ENCODE measurements at places on chromosomes 11 and 22.
A peak's percentile ranks its signal among the peaks of the same experiment; 100 is the strongest.

- DNase-seq, result peak; percentile 4
Observed at GRCh38 chr22:40183029-40183581, 5.4 kb downstream of the TNRC6B start.

DNA sequence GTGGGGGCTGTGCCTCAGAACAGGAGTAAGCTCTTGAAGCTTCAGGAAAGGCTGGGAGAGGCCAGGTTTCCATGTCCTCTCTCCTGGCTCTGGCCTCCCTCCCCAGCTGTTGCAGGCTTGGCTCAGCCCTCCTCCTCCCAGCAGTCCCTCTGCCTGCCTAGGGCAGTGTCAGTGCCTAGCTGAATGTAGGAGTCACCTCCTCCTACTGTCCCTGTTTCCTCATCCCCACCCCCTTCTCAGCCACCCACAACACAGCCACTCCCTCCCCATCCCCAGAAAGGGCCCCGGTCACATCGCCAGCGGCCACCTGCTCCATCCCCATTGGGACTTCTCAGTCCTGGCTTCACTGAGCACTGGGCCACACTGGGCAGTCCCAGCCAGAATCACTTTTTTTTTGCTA, 2.9 kb upstream of the FBLN1 start:
- DNase-seq, result no peak

- no peak for DNase-seq
Observed at GRCh38 chr11:43942662-43943371, 380 bp downstream of the C11orf96 start.

GRCh38 chr22:20653012-20653794, 120.7 kb upstream of the SERPIND1 start:
- DNase-seq, result no peak

DNA sequence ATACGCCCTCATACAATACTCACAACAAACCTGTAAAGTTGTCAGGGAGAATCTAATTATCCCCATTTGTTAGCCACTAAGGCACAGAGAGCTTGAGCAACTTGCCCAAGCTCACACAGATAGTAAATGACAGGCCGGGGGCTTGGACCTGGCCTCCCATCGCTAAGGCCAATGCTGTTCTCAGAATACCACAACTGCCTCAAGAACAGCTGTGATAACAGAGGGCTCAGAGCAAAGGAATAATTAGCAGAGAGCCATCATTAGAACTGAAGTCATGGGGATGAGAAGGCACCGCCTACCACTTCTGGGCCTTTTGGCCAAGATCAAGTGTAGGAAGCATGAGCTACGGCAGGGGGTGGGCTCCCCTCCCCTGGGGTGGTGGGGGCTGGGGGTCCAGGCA, 98.6 kb downstream of the FEZ1 start:
- no peak for DNase-seq

DNA sequence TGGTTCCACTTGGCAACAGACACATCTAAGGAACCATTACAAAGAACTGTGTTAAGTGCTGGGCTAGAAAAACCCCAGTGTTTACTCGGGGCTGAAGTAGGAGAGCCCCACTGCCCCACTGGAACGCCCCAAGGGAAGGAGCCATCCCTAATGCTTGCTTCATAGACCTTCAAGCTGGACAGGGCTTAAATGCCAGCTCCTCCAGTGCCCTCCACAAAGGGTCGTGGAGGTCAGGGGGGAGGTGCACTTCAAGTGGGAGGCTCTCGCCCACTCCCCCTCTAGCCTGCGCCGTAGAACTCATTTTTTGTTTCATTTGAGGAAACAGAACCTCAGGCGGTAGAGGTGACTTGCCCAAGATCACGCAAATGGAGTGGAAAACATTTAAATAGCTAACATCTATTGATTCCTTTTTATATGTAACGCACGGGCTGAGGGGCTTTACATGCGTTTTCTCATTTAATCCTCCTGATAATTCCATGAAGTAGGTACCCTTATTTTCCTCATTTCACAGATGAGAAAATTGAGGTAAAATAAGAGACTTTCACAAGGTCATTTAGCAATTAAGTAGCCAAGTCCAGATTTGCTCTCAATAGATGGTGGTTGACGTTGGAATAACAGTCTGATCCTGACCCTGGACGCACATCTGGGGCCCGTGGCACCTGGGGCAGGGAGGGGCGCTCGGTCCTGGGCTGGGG, 545 bp upstream of the ZDHHC13 start:
- no peak for DNase-seq

DNA sequence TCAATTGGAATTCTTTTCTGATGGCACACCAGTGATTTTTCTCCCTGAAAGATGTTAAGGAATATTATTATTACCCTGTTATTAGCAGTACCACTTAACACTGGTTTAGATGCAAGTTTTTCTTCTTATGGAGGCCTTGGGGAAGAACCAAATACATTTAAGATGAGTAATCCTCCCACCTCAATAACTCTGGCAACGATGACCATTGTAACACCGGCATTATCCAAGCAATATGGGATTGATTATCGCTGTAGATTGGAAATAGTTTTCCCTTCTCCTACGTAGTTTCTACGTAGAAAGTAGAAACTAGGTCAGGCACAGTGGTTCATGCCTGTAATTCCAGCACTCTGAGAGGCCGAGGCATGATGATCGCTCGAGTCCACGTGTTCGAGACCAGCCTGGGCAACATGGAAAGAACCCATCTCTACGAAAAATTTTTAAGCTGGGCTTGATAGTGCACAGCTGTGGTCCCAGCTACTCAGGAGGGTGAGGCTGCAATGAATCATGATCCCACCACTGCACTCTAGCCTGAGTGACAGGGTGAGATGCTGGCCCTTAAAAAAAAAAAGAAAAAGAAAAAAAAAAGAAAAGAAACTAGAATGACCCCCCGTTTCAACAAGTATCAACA, 45.5 kb downstream of the PACSIN2 start:
- no peak for DNase-seq

GRCh38 chr11:32920570-32920969, 28.0 kb downstream of the QSER1 start:
- no peak for DNase-seq

DNA sequence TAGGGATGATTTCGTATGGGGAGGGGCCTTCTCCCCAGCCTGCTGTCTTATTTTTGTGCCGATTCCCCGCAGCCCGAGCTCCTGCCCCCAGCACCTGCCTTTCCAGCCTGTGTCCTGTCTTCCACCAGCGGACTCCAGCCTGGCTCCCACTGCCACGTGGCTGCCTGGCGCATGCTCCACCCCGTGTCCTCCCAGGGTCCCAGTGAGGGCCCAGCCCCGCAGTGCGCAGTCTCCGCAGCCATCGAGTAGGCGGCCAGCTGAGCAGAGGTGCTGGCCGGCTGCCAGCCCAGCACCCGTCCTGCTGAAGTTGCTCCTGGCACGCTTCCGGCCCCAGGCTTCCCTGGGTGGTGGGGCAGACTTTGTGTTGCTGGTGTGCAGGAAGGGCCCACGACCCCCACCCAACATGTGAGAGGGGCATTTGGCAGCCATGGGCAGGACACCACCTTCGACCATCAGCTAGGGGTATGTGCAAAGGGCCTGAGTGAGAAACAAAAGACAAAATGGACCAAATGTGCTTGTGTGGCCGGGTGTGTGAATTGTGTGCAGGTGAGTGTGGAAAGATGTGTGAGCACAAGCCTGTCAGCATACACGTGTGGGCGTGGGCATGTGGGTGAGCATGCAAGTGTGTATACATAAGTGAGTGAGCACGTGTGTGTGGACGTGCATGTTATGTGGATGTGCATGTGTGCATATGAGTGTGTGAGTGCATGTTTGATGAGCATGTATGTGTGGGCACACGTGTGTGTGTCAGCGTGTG, 55.9 kb downstream of the RTN4R start:
- DNase-seq, result no peak

DNA sequence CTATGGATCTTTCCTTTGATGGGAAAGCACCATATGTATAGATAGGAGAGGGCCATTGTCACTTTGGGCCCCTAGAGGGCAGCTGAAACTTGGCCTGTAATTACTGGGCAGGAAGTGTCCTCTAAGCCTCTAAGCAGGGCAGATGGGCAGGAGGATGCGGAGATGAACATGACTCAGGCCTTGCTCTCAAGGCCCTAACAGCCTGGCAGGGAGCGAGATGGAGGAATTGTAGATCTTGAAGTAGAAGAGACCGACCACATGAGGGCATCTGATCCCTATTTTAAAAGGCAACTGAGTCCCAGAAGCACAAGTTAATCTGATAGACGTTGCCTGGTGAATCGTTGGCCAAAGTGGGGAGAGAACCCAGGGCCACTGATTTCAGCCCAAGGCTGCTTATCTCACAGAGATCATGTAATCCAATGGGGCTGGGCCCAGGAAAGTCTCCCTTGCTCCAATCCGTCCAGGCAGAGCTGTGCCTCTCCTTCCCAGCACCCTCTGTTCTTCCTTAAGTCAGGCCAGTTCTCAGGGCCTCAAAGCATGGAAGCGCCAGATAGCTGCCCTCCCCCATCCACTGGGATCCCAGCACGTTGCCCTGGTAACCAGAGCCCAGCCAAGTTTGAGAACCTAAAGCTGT, 2.5 kb upstream of the SEPTIN3 start:
- DNase-seq, result peak; percentile 65

DNA sequence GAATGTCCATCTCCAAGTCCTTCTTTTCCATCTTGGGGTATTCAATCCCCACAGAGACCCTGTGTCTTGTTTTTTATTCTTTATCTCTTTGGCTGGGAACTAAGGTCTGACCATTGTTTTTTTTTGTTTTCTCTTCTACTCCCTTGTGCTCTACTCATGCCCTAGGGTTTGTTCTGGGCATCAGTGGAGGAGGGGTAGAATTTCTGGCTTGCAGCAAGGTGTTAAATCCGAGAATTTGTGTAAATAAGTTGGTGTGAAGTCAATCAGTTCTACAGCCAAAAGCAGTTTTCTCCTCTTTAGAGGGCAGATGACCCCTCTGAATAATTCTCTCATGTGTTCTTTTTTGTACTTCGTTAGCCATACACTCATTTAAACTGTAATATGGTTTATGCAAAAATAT, 10.7 kb downstream of the CECR2 start:
- no peak for DNase-seq

DNA sequence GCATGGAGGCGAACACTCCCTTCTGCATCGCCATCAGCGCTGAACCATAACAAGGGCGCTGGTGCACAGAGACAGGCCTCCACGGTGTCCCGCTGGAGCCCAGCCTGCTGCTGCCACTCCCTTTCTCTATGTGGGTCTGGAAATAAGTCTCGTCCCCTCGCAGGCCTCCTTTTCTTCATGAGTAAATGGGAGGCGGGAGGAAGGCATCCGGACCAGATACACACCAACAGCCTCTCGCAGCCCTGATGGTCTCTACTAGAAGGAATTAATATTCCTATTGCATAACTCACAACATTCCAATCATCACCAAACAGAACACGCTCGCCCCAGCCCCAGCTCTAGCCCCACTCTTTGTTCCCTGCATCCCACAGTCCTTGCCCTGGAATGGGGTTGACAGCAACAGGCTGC, 14.9 kb downstream of the RASD2 start:
- DNase-seq, result no peak

GRCh38 chr11:77776455-77776854, 44.1 kb downstream of the RSF1 start:
- no peak for DNase-seq

- DNase-seq, result no peak
Observed at GRCh38 chr11:120141768-120142423, 4.0 kb upstream of the TRIM29 start.
